ENCODE measurements at places on chromosomes 12 and 14.

- DNase-seq = no peak
Observed at GRCh38 chr12:63362791-63363190, 211.8 kb upstream of the AVPR1A start.

- DNase-seq = no peak
Observed at GRCh38 chr12:122895320-122895703, 612 bp downstream of the VPS37B start.

DNA sequence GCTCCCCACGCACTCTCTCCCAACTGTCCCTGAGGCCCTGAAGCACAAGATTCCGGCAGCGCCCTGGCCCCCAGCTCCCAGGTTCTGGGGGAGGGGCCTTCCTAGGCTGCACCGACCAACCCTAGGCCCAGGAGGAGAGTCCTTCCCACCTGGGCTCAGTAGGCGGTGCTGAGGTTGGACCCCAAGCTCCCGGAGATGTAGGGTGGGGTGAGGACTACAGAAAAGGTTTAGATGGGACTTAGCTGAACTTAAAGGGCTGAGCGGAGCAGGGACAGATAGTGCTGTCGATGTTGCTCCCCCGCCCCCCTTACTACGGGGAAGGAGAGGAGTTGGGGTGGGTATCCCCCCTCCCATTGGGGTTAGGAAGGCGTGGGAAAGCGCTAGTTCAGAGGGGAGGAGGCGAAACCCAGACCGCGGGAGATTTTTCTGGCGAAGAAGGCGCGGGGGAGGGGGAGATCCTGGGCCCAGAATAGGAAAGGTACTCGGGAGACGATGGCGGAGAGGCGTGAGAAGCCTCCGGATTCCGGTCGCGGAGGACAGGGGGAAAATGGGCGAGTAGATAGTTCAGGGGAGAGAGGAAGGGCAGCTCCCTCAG, 4.2 kb upstream of the BAZ2A start:
- no peak for DNase-seq

DNA sequence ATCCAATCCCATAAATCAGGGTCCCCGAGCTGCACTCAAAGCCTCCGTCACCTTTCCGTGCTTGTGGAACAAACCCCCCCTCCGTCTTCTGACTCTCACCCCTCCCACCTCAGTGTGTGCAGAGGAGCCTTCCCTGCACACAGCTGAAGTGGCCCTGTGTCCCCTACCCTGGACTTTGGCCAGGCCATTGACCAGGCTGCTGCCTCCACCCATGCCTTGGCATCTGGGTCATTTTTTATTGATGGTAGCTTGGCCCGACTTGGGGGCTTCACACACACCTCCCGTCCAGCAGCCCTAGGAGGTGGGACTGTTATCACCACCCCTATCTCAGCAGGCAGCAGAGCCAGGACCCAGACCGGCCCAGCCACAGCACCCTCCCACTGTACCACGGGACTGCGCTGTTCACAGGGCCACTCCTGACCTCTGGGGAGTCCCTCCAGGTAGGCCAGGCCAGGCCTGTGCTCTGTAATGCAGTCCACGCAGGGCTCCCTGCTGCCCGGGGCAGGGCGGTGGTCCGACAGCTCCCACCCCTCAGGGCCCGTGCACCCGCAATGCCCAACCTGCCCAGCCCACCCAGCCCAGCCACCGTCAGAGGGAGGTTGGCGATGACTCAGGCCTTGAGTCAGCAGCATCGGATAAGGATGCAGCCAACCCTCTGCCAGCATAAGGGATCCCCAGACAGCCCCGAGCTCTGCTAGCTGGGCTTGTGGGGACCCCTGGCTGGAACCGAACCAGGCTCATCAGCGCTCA, 9.2 kb upstream of the INF2 start:
- DNase-seq = no peak

- DNase-seq = no peak
Observed at GRCh38 chr12:91902860-91903683, 242.6 kb downstream of the BTG1 start.

- DNase-seq = no peak
Observed at GRCh38 chr12:79688376-79689060, 2.2 kb downstream of the PAWR start.

- no peak for DNase-seq
Observed at GRCh38 chr14:92400579-92401444, 77.8 kb downstream of the SLC24A4 start.

DNA sequence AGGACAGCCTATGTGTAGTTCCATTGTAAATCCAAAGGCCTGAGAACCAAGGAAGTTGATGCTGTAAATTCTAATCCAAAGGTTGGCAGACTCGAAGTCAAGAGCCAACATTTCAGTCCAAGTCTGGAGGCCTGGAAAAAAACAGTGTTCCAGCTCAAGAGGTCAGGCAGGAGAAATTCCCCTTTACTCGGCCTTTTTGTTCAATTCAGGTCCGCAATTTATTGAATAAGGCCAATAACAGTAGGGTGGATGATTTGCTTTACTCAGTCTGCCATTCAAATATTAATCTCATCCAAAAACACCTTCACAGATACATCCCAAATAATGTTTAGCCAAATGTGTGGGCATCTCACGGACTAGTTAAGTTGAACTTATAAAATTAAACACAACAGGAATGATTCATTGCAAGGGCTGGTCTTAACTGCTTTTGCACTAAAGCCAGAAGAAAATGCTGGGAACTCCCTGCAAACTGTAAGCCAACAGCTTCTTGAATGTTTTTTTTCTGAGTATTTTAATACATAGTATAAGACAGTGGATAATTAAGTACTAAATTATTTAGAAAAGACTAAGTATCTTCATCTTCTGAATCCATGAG, 197.4 kb upstream of the GARIN6 start:
- DNase-seq = no peak

GRCh38 chr14:102622262-102622885, 29.9 kb downstream of the RCOR1 start:
- DNase-seq = no peak

- no peak for DNase-seq
Observed at GRCh38 chr12:132542661-132543060, 52.7 kb downstream of the FBRSL1 start.

DNA sequence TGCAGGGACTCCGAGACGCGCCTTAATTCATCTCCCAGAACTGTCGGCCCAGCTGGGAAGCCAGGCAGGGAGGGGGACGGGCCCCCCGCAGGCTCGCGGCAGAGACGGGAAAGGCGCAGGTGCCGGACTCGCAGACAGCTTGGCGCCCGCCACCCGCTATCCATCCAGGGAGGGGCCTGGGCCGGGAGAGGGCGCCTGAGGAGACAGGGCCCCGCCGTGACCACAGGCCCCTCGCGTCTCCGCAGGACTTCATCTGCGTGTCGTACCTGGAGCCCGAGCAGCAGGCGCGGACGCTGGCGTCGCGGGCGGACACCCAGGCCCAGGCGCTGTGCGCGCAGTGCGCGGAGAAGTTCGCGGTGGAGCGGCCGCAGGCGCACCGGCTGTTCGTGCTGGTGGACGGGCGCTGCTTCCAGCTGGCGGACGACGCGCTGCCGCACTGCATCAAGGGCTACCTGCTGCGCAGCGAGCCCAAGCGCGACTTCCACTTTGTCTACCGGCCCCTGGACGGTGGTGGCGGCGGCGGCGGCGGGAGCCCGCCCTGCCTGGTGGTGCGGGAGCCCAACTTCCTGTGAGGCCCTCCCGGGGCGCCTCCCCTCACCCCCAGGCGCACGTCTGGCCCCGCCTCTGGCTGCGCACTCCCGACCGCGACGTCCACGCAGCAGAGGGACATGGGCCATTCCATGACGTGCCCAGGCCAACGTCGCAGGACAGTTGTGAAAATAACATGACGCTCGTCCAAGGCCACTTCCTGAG, 60.6 kb downstream of the LGMN start:
- DNase-seq = no peak

DNA sequence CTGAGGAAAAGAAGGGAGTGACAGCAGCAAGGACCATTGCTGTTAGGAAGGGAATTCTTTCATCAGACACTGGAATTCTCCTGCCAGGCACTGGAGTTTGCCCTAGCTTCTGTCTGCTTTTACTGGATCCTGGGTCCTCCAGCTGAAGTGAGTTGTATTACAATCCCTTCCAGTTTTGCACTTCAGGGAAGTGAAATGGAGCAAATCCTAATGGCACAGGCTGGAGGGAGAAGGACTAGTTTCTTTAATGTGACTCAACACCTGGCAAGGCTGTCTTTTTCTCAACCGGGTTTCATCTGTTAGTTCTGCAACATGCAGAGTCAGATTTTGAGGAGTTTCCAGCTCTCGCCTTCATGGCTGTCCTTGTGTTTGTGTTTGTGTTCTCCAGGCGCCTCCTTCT, 45.8 kb downstream of the ETV6 start:
- DNase-seq = no peak

- no peak for DNase-seq
Observed at GRCh38 chr12:122830517-122831214, 4.6 kb upstream of the HIP1R start.

GRCh38 chr12:85509857-85510256, 229.8 kb downstream of the ALX1 start:
- no peak for DNase-seq

DNA sequence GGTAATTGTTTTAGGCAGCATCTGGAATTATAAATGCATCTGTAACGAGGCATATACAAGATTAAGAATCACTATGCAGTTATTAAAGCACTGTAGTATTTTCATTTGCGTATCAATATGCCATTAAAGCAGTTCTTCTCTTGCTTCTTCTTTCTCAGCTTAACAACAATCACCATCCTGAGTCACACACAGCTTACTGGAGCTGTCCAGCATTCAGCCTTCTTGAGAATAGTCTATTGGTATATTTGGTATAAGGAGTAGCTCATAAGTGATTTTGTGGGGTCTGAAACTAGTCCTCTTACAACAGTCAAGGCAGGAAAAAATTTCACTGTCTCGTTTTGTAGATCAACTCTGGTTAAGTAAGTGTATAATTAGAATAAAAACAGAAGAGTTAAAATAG, 523.0 kb upstream of the FOXG1 start:
- DNase-seq = no peak

GRCh38 chr14:68306934-68307789, 485.7 kb downstream of the ZFP36L1 start:
- no peak for DNase-seq

DNA sequence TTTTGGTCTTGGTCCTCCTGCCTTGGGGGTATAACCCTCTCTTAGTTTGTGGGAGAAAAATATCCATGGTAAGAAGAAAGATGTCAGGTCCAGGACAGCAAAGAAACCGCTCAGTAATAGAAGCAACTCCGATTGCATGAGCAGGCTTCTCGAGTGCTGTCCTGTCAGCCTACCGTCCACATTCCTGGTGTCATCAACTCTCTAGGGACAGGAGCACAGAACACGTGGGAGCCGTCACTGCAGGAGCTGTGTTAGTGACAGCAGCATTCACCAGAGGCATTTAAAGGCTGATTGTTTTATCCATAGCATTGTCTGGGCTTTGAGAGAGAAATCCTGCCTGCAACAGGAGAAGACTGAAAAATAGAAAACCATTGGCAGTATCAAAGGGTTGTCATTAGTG, 244.2 kb downstream of the CACNA1C start:
- no peak for DNase-seq

DNA sequence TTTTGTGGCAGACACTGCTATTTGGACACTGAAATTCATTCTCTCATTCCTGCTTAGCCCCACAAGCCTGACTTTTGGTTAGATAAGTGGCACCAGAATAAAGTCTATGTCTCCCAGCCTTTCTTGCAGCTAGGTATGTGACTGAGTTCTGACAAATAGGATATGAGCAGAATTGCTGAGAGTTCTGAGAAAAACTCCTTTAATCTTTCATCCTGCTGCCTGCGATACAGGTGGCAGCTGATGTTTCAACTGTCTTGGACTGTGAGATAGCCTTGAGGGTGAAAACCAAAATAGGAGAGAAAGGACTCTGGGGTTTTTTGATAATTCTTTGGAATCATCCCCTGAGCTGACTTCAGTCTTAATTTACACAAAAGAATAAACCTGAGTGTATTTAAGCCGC, 55.8 kb downstream of the MBIP start:
- no peak for DNase-seq

DNA sequence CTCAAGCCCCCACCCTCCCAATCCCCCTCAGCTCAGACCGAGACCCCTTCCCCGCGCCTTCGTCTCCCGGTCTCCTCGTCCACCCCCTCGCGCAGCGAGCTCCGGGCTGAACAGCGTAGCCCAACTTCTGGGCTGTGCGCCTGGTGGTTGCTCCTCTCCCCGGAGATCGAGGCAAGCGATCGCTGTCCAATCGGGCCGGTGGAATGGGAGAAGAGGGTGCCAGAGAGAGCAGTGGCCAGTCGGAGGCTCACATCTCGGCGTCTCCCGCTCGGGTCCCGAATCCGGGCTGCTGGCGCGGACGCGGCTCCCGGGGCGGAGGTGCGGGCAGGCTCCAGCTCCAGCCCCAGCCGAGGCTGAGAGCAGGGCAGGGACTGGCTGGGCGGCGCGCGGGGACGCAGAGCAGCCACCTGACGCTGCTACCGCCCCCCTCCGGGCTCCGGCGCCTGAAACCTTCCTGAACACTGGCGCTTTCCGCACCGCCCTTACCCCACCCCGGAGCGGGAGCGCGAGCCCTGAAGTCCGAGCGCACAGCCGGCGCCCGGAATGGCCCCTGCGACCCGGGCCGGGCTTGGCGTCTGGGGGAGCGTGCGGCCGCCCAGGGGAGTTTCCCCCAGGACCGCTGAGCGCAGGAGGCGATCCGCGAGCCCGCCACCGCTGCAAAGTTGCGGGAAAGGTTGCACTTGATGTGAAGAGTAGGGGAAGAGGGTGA, 508 bp upstream of the KCNH5 start:
- no peak for DNase-seq

DNA sequence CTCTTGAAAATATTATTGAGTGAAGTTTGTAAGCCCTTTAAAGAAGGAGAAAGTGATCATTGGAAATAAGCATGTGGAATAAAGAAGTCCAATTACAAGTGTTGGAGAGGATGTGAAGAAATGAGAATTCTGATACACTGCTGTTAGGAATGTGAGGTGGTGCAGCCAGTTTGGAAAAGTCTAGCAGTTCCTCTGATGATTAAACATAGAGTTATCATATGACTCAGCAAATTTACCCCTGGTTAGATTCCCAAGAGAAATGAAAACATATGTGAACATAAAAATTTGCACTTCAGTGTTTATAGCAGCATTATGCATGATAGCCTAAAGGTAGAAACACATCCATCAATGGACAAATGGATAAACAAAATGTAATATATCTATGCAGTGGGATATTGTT, 319.9 kb downstream of the AEBP2 start:
- no peak for DNase-seq

All from stimulated activated CD8-positive, alpha-beta memory T cell treated with anti-CD3 and anti-CD28 coated beads, Interleukin-7, amount 100 ng/mL, for 24 hours (primary cell).